Activated naive CD4-positive, alpha-beta T cell treated with anti-CD3 and anti-CD28 coated beads for 36 hours (primary cell): ENCODE measurements at places on chromosomes 1 and 21. TPM values are rescaled to one million over a fixed set of nuclear protein-coding genes. Genes with fewer than 3 reads are reported as not detected.
A peak's percentile ranks its signal among the peaks of the same experiment; 100 is the strongest.

GRCh38 chr21:32015461-32016139, 142.8 kb downstream of the HUNK start:
- no peak overlapping the region for H3K4me3 ChIP-seq
- DNase-seq: no peak

DNA sequence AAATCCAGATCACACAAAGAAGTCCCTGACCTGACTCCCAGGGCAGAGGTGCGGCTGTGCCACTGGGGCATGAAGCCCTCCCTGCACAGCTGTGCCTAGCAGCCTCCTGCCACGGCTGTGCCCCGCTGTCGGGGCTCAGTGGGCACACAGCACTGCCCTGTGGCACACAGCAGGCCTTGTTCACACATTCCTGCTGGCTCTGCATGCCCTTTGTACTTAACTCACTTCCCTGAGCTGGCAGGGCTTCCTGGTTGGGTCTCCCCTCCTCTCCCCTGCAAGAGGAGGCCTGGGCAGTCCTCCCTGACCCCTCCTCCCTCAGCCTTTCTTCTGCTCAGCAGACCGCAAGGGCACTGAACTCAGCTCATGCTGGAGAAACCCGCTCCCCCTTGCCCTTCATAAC, 14.8 kb downstream of the LHX4 start:
- no peaks in the 10 kb centered on the region for H3K36me3 ChIP-seq
- H3K27me3 ChIP-seq: peaks cover 42% of the 10 kb centered on the region
- no peaks in the 10 kb centered on the region for H3K4me1 ChIP-seq
- no peak overlapping the region for H3K27ac ChIP-seq
- DNase-seq: no peak
- no peak overlapping the region for H3K4me3 ChIP-seq

DNA sequence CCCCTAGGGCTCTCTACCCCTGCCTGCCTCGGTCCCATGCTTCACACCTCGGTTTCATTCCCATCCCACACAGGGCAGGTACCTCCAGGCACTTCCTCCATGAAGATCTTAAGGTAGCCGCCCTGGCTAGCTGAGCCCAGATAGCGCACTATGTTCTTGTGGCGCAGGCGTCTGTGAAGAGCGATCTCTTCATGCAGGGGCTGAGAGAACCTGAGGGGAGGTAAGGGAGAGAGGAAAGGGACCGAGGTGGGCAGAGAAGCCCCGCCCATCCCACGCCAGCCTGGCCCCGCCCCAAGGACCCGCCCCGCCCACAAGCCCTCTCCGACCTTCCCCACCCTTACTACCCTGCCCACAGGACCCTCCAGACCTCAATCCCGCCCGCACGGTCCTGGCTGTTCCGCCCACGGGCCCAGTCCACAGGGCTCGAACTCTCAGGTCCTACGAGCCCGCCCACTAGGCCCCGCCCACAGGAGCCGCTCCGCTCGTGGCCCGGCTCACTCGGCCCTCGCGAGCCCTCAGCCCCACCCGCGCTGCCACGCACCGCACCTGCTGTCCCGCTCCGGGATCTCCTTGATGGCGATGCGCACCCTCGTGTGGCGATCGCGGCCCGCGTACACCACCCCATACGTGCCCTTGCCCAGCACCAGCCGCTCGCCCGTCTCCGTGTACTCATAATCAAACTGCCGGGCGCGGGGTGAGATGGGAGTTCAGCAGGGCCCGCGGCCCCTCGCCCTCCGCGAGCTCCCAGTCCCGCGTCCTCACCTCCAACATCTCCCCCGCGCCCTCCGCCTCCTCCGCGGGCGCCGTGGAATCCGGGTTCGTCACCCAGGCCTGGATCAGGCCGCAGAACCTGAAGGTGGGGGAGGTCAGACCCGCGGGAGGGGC, 6.4 kb downstream of the MAP3K6 start:
- H3K27ac ChIP-seq: no peak overlapping the region
- H3K4me1 ChIP-seq: peaks cover 49% of the 10 kb centered on the region
- peak overlapping the region; percentile 63 for H3K4me3 ChIP-seq
- no peaks in the 10 kb centered on the region for H3K36me3 ChIP-seq
- DNase-seq: peak; percentile 34
- H3K27me3 ChIP-seq: no peaks in the 10 kb centered on the region

DNA sequence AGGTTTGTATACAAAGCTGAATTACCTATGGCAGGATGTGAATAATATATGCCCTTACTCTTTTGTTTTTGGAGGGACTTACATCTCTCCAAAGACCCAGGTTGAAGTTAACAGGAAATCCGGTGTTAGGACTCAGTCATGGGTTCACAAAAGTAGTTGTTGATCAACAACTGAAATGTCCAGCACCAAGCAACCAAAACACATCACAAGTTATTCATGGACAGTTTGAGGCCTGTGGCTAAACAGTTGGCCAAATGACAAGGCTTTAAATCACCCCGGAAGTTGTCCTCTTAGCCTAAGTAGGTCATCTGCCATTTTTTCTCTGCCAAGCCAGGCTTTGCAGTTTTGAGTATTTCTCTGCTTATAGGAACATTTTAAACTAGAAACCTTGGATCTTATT, 89.9 kb downstream of the CD247 start:
- DNase-seq: no peak
- H3K27me3 ChIP-seq: no peaks in the 10 kb centered on the region
- H3K27ac ChIP-seq: peak overlapping the region; percentile 51
- H3K4me1 ChIP-seq: peaks cover 43% of the 10 kb centered on the region

DNA sequence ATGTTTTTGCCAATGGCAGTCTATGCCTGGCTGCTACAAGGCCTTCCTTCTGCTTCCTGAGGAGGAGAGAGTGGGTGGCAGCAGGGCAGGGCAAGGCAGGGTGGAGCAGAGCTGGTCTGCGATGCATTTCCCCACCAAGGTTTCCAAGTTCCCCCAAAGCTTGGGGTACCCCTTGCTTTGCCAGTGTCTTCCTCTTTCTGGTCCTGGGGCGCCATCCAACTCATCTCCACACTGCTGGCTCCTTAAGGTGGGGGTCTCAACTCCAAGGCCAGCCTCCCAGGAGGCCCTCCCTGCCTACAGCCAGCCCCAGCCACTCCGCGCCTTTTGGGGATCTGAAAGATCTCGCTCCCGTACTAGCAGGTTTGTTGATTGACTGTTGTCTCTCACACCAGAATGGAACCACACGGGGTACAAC, 3.9 kb upstream of the SKI start:
- peaks cover 3% of the 10 kb centered on the region for H3K36me3 ChIP-seq
- H3K27ac ChIP-seq: no peak overlapping the region
- no peaks in the 10 kb centered on the region for H3K27me3 ChIP-seq
- no peak for DNase-seq
- H3K4me1 ChIP-seq: no peaks in the 10 kb centered on the region

DNA sequence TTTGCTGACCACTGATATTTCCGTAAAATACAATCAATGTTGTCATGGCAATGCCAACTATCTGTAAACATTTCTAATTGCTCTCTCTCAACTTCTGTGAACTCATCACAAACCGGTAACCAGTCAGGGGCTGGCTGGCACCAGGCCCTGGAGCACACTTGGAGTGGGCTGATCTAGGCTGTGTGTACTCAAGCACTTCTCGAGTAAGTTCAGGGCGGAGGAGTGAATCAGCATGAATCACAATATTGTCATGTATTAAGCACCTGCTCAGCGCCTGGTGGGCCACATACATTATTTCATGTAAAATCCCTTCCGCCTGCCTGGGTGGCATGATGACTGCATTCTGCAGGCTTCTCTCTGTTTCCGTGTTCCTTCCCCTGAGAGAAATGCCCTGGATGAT, 212.4 kb downstream of the FOXD2 start:
- DNase-seq: no peak
- no peak overlapping the region for H3K27ac ChIP-seq
- no peak overlapping the region for H3K4me3 ChIP-seq
- no peaks in the 10 kb centered on the region for H3K4me1 ChIP-seq
- H3K36me3 ChIP-seq: no peaks in the 10 kb centered on the region

GRCh38 chr1:71964188-71964587, 318.2 kb downstream of the NEGR1 start:
- H3K27me3 ChIP-seq: no peaks in the 10 kb centered on the region
- no peaks in the 10 kb centered on the region for H3K36me3 ChIP-seq

- no peak for DNase-seq
- no peak overlapping the region for H3K27ac ChIP-seq
- H3K27me3 ChIP-seq: no peaks in the 10 kb centered on the region
- no peaks in the 10 kb centered on the region for H3K36me3 ChIP-seq
Measured at GRCh38 chr1:156510709-156511108, 10.1 kb upstream of the MEF2D start.

DNA sequence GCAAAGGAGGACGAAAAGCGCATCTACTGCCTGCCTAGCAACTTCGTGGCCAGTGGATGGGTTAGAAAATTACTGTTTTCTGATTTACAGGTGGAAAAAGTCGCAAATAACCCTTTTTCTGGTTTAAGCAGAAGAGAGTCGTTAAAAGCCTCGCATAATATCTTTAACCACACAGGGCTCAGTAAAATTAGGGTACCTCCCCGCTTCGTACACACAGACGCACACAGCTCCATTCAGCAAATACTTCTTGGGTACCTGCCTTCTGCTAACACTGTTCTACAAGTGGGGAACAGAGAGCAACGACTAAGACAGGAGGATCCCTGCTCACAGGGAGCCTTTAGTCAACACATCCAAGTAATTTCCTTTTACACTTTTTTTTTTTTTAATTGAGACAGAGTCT, 704 bp downstream of the ALG6 start:
- peak overlapping the region; percentile 83 for H3K4me3 ChIP-seq
- H3K27ac ChIP-seq: peak overlapping the region; percentile 65
- peaks cover 20% of the 10 kb centered on the region for H3K36me3 ChIP-seq
- DNase-seq: no peak
- peaks cover 21% of the 10 kb centered on the region for H3K4me1 ChIP-seq

- peak overlapping the region; percentile 56 for H3K4me3 ChIP-seq
- no peaks in the 10 kb centered on the region for H3K36me3 ChIP-seq
- peak; percentile 80 for DNase-seq
- H3K4me1 ChIP-seq: peaks cover 20% of the 10 kb centered on the region
- H3K27ac ChIP-seq: no peak overlapping the region
Measured at GRCh38 chr1:180213401-180214170, 16.5 kb upstream of the LHX4 start.

DNA sequence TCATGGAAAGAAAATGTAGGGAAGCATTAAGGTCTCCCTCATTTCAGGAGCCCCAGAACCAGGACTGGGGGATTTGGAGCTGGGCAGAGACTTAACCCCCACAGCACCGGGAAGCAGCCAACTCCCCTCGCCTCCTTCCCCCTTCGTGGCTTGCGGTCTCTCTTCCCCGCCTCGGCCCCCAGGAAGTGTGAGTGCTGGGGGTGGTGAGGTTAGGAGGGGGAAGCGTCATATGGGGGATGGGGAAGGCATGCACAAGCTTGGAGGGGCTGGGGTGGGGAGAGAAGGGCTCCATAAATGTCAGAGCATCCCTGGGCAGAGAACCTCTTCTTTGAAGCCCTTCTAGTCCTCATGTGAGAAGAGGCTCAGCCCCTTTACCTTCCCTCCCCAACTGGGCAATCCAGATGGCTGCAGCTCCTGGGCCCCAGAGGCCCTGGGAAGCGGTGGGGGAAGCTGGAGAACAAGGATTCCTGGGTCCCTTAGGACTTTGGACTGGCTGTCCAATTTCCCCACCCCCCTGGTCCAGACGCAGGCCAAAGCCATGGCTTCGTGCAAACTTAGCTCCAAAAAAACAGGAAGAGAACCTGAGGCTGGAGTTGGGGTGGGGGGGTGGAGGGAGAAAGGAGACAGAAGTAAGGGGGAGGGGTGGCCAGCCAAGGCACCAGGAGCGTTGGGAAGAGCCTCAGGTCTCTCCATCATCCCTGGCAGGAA, 7.8 kb downstream of the ZBTB7B start:
- no peaks in the 10 kb centered on the region for H3K27me3 ChIP-seq
- peak overlapping the region; percentile 98 for H3K27ac ChIP-seq
- peak overlapping the region; percentile 97 for H3K4me3 ChIP-seq
- peaks cover 40% of the 10 kb centered on the region for H3K36me3 ChIP-seq

- peaks cover 60% of the 10 kb centered on the region for H3K27me3 ChIP-seq
- H3K4me1 ChIP-seq: peaks cover 16% of the 10 kb centered on the region
- no peak for DNase-seq
Measured at GRCh38 chr1:50109116-50109515, 396 bp downstream of the ELAVL4 start.

DNA sequence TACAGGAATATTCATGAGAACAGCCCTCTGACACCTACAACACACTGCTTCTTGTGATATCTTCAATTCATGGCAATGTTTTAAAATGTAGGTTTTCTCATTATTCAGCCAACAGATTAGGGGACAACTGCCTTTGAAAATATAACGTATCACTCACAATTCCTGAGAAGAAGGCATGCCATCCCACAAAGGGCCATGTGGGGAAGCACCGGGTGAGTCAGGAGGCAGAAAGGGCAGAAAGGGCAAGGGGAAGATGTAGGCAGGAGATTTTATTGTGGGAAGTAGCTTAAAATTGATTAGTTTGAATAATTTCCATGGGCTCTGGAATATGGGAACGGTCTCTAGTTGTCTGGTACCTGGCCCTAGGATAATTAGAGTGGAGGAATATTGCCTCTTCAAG, 165.7 kb downstream of the HHIPL2 start:
- H3K27ac ChIP-seq: no peak overlapping the region
- no peaks in the 10 kb centered on the region for H3K27me3 ChIP-seq
- no peak overlapping the region for H3K4me3 ChIP-seq
- H3K4me1 ChIP-seq: peaks cover 3% of the 10 kb centered on the region
- DNase-seq: no peak

- DNase-seq: no peak
- no peaks in the 10 kb centered on the region for H3K27me3 ChIP-seq
- no peaks in the 10 kb centered on the region for H3K36me3 ChIP-seq
- H3K4me1 ChIP-seq: no peaks in the 10 kb centered on the region
Measured at GRCh38 chr1:189315035-189315901, 1162.4 kb downstream of the BRINP3 start.

GRCh38 chr1:167469280-167469965, 48.9 kb downstream of the CD247 start:
- H3K4me1 ChIP-seq: peaks cover 88% of the 10 kb centered on the region
- peak overlapping the region; percentile 29 for H3K4me3 ChIP-seq
- no peaks in the 10 kb centered on the region for H3K36me3 ChIP-seq

DNA sequence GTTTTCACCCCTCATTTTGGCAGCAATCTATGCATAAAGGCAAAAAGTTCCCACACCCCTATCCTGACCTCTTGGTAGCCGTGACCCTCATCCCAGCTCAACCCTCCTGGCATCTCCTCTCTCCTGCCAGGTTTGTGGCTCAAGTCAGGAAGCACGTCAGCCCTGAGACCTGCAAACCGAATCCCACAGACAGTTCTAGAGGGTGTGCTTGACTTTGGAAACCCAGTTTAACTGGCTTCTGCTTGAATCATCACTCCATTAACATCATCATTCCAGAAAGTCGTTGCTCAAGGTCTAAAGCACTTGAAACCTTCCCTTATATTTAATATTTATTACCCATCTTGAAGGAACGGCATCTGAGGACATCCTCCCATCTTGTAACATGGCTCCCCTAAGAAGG, 133.4 kb upstream of the ERG start:
- H3K36me3 ChIP-seq: no peaks in the 10 kb centered on the region
- no peak for DNase-seq
- peaks cover 14% of the 10 kb centered on the region for H3K27me3 ChIP-seq
- no peak overlapping the region for H3K4me3 ChIP-seq
- peaks cover 2% of the 10 kb centered on the region for H3K4me1 ChIP-seq

Gene IVL
- total RNA-seq: not detected

Gene TSPAN2
- total RNA-seq: 0.86 TPM

Gene HPDL
- 10.7 TPM for total RNA-seq

Gene LCE3D
- not detected for total RNA-seq

Gene TENT5C
- total RNA-seq: 11.2 TPM

Gene DSCAM
- total RNA-seq: not detected
